Upper lobe of left lung (tissue), 6 donors: ENCODE measurements at places on chromosomes 6 and 20.
A peak's percentile ranks its signal among the peaks of the same experiment; 100 is the strongest.

DNA sequence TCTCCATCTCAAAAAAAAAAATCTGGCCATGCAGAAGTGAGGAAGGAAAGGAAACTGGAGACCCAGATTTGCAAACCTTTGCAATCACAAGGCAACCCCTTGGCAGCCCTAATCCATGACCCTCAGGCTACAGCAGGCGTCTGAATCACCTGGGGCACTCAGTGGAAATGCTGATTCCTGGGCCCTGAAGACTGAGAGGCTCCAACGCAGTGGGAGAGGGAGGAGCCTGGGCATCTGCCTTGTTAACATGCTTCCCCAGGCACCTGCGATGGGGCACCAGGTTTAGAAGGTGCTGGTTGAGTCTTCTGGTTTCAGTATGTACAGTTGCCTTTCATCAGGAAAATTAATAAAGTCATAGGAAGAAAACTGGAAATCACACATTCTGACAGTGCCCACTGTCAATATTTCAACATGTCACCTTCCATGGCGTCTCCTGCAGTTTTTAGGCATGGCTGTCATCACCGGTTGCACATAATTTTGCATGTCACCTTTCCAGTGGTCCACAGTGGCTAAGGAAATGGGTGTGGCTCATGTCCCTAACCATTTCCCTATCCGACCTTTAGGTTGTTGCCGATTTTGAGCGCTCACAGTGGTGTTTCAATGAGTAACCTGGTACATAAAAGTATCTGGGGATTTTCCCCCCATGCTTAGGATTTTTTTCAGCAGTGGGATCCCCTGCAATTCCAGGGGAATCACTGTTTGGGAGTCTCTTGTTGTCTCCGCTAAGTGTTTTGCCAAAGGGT lies 56.9 kb downstream of the PREX1 start:
- peaks cover 92% of the 10 kb centered on the region for H3K4me1 ChIP-seq
- no peak overlapping the region for H3K27ac ChIP-seq

GRCh38 chr6:151763303-151763702 lies 44.2 kb upstream of the ESR1 start:
- DNase-seq: no peak
- no peaks in the 10 kb centered on the region for H3K36me3 ChIP-seq
- H3K4me1 ChIP-seq: peaks cover 4% of the 10 kb centered on the region
- H3K4me3 ChIP-seq: peak overlapping the region; percentile 35

- no peak for DNase-seq
- H3K4me3 ChIP-seq: no peak overlapping the region
- no peaks in the 10 kb centered on the region for H3K27me3 ChIP-seq
- H3K4me1 ChIP-seq: peaks cover 77% of the 10 kb centered on the region
- peaks cover 54% of the 10 kb centered on the region for H3K36me3 ChIP-seq
Measured at GRCh38 chr6:25968769-25969168, 6.2 kb downstream of the TRIM38 start.

GRCh38 chr6:45722876-45723275 lies 292.8 kb downstream of the CLIC5 start:
- H3K27me3 ChIP-seq: no peaks in the 10 kb centered on the region
- DNase-seq: no peak
- H3K4me3 ChIP-seq: no peak overlapping the region
- H3K36me3 ChIP-seq: no peaks in the 10 kb centered on the region
- no peaks in the 10 kb centered on the region for H3K4me1 ChIP-seq

DNA sequence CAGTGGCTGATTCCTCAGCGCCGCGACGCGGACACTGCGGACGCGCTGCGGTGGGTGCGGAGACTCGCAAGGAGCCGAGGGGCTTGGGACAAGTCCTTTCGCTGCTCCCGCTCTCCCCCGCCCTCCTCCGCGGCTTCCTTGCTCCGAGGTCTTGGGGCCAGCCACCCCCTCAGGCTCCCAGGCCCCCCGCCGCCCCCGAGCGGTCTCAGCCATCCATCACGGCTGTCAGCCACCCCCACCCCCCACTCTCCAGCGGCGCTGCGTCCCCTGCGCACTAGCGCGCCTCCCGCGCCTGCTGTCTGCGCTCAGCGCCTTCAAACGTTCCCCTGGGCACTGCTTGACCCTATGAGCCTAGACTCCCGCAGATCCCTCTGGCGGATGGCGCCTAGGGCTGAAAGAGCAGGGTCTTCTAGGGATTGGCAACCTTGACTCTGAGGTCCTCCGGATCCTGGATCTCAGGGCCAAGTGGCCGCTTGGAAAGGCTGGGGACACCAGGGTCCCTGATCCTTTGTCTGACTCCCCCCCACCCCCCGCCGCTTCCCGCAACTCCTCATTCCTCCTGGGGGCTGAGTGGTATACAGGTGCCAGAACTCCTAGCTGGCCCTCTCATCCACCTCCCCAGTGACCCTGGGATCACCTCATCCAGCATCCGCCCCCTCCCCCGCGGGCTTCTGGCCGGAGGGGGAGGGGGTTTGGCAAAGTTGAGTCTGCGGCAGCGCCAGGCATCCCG lies 1.4 kb downstream of the SLC12A5 start:
- no peaks in the 10 kb centered on the region for H3K36me3 ChIP-seq
- no peak overlapping the region for H3K4me3 ChIP-seq
- DNase-seq: no peak
- H3K27me3 ChIP-seq: peaks cover 15% of the 10 kb centered on the region

GRCh38 chr6:136209496-136209895 lies 40.6 kb downstream of the MTFR2 start:
- no peak overlapping the region for H3K4me3 ChIP-seq
- no peaks in the 10 kb centered on the region for H3K36me3 ChIP-seq
- no peaks in the 10 kb centered on the region for H3K4me1 ChIP-seq
- DNase-seq: no peak
- H3K27me3 ChIP-seq: no peaks in the 10 kb centered on the region

DNA sequence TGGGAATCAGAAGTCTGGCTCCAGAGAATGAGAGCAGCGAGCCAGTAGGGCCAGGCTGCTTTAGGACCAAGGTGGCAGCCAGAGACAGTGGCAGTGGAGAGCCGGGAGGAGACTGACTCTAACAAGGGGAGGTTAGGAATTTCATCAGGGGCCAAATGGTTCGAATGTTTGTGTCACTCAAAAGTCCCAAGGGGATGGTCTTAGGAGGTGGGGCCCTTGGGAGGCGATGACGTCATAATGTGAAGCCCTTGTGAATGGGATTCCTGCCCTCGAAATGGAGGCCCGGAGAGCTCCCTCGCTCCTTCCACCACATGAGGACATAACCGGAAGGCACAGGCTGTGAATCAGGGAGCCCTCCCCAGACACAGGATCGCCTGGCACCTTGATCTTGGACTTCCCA lies 299.7 kb downstream of the QKI start:
- H3K27me3 ChIP-seq: no peaks in the 10 kb centered on the region
- no peak overlapping the region for H3K27ac ChIP-seq
- no peak for DNase-seq

DNA sequence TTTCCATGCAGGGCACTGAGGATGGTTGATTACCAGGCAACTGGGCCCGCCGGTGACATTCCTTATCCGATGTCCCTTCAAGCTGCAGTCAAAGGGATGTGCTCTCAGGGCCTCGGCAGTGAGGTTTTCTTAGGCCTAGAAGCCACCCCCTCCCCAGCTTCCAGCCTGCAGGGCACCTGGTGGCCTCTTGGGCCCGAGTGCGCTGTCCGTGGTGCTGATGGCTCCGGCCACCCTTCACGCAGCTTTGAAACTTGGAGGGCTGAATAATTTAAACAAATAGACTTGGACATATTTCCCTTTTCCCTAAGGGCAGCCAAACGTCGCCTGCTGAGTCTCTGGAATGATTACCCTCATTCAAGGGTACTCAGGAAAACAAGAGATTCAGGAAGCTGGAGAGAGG lies 8.9 kb upstream of the MLN start:
- H3K4me3 ChIP-seq: no peak overlapping the region
- no peaks in the 10 kb centered on the region for H3K36me3 ChIP-seq
- no peaks in the 10 kb centered on the region for H3K27me3 ChIP-seq

GRCh38 chr20:46893877-46894578 lies 615 bp upstream of the EYA2 start:
- H3K27ac ChIP-seq: no peak overlapping the region
- no peaks in the 10 kb centered on the region for H3K4me1 ChIP-seq
- DNase-seq: no peak
- no peak overlapping the region for H3K4me3 ChIP-seq
- peaks cover 15% of the 10 kb centered on the region for H3K27me3 ChIP-seq

GRCh38 chr6:138504764-138505689 lies 5.7 kb upstream of the NHSL1 start:
- no peak overlapping the region for H3K27ac ChIP-seq
- H3K4me3 ChIP-seq: no peak overlapping the region
- no peaks in the 10 kb centered on the region for H3K36me3 ChIP-seq
- no peaks in the 10 kb centered on the region for H3K27me3 ChIP-seq
- H3K4me1 ChIP-seq: no peaks in the 10 kb centered on the region

- DNase-seq: no peak
- H3K36me3 ChIP-seq: no peaks in the 10 kb centered on the region
- no peaks in the 10 kb centered on the region for H3K27me3 ChIP-seq
- no peaks in the 10 kb centered on the region for H3K4me1 ChIP-seq
Measured at GRCh38 chr6:149190224-149190831, 127.2 kb upstream of the TAB2 start.

DNA sequence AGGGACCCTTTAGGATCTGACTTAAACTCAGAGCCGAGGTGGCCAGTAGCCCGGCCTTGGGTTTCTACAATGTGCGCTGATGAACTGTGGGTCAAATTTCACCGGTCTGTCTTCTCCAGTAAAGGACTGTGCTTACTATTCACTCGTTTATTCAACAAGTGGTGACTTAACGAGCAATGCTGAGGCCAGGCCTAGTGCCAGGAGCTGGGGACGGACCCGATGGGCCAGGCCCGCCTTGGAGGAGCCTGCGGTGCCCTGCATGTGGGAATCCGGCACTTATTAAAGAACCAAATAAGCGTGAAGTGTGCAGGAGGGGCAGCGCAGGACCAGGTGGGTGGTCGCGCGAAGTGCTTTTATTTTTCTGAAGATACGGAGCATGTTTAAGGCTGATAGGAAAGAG lies 24.0 kb downstream of the CTCFL start:
- H3K4me3 ChIP-seq: no peak overlapping the region
- peaks cover 8% of the 10 kb centered on the region for H3K4me1 ChIP-seq
- no peak overlapping the region for H3K27ac ChIP-seq
- no peaks in the 10 kb centered on the region for H3K36me3 ChIP-seq
- DNase-seq: no peak

DNA sequence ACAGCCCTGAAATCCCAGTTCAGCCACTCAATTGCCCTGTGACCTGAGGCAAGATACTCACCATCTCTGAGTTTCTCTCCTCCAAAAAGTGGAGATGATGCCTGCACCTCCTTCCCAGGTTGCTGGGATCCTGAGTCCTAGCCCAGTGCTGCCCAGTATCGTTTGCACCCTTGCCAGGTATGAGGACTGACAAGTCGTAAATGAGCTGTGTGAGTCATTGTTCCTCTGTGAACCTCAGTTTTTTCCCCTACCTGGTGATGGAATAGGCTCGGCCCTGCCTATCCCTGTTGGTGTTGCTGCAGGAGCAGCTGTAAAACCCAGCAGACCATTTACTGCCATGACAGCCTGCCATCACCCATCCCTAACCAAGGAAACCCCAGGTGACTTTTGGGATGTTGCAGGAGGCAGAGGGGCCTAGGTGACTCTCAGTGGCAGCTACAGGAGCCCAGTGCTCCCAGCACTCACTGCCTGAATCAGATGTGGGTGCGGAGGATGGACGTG lies 229.3 kb downstream of the SYNDIG1 start:
- no peak overlapping the region for H3K27ac ChIP-seq
- DNase-seq: no peak
- no peaks in the 10 kb centered on the region for H3K36me3 ChIP-seq
- H3K27me3 ChIP-seq: no peaks in the 10 kb centered on the region
- peaks cover 6% of the 10 kb centered on the region for H3K4me1 ChIP-seq

DNA sequence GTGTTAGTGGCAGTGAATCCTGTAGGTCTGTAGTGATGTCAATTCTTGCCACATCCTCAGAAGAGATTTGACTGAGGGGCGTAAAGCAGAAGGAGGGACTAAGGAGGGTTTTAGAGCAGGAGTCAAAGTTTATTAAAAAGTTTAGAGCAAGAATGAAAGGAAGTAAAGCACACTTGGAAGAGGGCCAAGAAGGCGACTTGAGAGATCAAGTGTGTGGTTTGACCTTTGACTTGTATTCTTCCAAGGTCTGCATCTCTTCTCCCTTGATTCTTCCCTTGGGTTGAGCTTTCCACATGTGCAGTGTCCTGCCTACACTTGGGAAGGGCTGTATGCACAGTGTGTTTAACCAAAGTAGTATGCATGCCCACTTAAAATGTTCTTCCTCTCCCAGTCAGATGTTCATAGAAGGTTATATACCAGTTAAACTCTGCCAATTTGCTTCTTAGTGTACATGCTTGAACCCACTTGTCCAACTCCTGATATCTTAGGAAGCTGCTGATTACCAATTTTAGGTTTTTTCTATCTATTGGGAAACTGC lies 627.6 kb downstream of the MMUT start:
- H3K4me3 ChIP-seq: no peak overlapping the region
- H3K36me3 ChIP-seq: no peaks in the 10 kb centered on the region
- H3K27ac ChIP-seq: no peak overlapping the region
- no peak for DNase-seq
